ENCODE measurements at places on chromosomes 5 and 9.

- no peak for DNase-seq
These were observed 219.6 kb downstream of the CTNND2 start for GRCh38 chr5:11684607-11685006.

GRCh38 chr5:179171251-179171815, 111.2 kb downstream of the ZNF354C start:
- no peak for DNase-seq

GRCh38 chr5:91464886-91465646, 81.9 kb upstream of the ARRDC3 start:
- no peak for DNase-seq

DNA sequence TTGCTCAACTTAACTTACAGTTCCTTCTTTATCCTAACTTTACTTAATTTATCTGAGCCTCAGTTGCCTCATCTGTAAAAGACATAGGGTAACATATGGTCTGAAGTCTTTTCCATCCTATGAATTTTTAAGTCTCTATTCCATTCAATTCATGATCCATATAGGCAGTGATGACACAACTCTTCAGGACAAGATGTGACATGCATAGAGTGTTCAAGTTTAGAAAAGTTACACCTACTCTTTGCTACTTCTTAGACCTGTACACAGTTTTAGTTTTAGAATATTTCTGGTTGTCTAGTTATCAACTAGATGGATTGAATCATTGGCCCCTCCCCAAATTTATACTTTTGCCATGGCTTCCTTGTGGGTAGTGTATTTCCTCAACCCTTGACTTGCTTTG, 50.7 kb upstream of the ELL2 start:
- no peak for DNase-seq

DNA sequence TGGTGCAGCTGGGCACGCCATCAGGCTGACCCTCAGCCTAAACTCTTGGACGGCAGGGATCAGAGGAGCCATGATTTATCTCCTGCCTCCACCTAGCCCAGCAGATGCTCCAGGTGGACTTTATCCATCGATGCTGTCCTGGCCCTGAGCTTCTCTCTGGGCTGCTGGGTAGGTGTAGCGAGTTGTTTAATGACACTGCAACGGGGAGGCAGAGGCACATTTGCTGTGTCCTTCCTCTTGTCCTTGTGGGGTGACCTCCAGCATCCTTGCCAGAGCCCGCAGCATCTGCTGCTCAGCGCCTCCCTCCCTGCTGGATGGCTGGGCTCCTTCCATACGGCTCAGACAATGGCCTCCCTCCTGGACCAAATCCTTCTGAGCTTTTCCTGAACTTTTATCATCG, 103.1 kb upstream of the IRX4 start:
- no peak for DNase-seq

DNA sequence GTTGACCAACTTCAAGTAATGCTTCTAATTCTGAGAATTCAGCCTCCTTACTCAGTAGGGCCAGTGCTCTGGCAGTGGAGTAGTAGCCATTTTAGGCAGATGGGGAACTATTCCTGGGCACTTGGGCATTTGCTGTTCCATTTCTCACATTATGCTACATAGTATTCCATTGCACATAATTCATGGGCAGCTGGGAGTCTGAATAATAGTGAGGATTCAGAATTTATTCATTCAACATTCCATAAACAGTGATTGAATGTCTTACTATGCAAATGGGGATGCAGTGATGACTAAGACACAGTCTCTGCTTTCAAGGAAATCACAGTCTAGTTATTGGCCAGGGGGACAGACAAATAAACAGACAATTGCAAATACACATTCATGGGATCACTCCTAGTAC, 301.0 kb upstream of the KCNN2 start:
- no peak for DNase-seq

- DNase-seq = peak; percentile 42
These were observed 16.8 kb upstream of the ACTBL2 start for GRCh38 chr5:57499262-57500050.

GRCh38 chr9:28289746-28290145, 716.5 kb upstream of the C9orf72 start:
- DNase-seq = no peak

- DNase-seq = no peak
These were observed 355.4 kb downstream of the CAAP1 start for GRCh38 chr9:26537211-26537610.

GRCh38 chr5:71939452-71940230, 167.6 kb upstream of the MAP1B start:
- no peak for DNase-seq

DNA sequence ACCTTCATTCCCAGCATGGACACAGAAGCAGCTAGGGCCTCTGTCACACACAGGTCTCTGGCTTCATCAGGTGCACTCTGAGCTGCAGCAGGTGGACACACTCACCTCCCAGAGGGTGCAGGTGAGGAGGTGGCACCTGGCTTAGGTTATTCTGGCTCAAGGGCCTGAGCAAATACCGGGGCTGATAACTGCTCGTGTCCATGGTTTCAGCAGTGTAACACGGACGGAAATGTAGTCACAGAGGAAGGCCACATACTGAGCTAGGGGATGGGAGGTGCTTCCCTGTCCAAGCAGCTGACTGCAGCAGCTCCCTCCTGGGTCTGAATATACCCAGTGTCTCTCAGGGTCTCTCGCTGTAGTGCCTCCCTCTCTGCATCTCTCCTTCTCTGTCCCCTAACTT, 5.7 kb downstream of the PHF2 start:
- no peak for DNase-seq

GRCh38 chr5:72067682-72068470, 39.4 kb upstream of the MAP1B start:
- peak; percentile 39 for DNase-seq

- no peak for DNase-seq
These were observed 286.8 kb downstream of the ARHGAP26 start for GRCh38 chr5:143056792-143057579.

- DNase-seq = no peak
These were observed 50.1 kb downstream of the TNFSF8 start for GRCh38 chr9:114880291-114880745.

- DNase-seq = no peak
These were observed 55.9 kb downstream of the CDK5RAP2 start for GRCh38 chr9:120524038-120524437.

DNA sequence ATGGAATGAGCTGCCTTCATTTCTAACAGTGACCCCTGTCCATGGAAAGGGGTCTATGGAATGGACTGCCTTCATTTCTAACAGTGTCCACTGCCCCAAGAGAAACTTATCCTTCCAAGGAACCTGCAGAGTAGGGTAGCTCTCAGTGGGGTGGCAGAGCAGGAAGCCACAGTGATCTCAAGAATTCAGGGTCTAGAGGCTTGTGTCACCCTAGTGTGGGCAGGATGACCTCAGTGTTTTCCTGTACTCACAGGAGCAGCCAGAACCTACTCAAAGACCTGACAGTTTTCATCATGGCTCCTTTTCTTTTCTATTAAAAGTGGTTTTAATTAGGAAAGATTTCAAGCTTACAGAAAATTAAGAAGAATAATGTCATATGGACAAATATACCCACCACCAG, 27.5 kb downstream of the SEC61B start:
- no peak for DNase-seq

- DNase-seq = no peak
These were observed 31.4 kb upstream of the LPCAT1 start for GRCh38 chr5:1555011-1555807.

DNA sequence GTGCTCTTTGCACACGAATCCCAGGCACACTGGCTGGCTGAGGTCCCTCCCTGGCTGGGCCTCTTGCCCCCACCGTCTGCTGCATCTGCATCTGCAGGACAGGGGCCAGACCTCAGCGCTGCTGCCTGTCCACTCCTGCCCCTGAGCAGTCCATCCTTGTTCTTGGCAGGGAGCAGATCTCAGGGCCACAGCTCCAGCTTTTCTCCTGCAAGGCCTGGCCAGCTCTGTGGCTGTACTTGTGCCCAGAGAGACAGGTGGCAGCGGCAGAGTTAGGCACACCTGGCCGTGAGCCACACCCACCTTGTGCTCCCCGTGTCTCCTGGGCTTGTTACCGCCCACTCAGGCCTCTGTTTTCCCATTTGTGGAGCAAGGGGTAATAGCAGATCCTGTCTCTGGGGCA, 13.9 kb downstream of the NEK6 start:
- no peak for DNase-seq

- peak; percentile 72 for DNase-seq
These were observed 24.9 kb upstream of the SH3PXD2B start for GRCh38 chr5:172479034-172479783.

DNA sequence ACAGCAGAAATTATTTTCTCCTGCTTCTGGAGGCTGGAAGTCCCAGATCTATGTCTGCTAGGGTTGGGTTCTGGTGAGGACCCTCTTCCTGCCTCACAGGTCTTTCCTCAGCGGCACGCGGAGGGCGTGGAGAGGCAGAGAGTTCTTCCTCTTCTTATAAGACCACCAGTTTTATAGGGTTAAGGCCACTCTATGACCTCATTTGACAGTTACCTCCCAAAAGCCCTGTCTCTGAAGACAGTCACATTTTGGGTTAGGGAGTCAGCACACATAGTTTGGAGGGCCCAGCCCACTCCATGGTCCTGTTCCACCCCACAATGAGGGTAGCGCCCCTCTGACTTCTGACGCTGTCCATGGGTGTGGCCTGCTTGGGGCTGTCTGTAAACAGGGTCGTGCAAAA, 46.7 kb downstream of the TRIP13 start:
- DNase-seq = no peak

DNA sequence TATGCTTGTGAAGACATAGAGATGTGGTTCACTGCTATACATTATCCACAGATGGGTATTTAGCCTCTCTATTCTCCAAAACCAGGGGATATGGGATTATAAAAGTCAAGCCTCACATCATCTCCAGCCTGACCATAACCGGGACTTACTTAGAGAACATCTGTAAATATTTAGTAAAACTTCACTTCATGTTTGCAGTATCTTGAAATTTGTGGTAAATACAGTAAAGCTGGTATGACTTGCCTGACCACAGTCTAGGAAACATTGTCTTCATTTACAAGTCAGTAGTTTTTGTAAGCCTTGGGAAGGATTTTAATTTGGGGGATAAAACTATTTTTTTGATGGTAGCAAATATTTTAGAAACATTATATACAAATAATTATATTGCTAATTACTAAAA, 64.2 kb downstream of the MAST4 start:
- no peak for DNase-seq

- no peak for DNase-seq
These were observed 172.5 kb downstream of the FAM114A2 start for GRCh38 chr5:153866176-153866575.

- no peak for DNase-seq
These were observed 69.1 kb downstream of the ZNF366 start for GRCh38 chr5:72438141-72438540.

DNA sequence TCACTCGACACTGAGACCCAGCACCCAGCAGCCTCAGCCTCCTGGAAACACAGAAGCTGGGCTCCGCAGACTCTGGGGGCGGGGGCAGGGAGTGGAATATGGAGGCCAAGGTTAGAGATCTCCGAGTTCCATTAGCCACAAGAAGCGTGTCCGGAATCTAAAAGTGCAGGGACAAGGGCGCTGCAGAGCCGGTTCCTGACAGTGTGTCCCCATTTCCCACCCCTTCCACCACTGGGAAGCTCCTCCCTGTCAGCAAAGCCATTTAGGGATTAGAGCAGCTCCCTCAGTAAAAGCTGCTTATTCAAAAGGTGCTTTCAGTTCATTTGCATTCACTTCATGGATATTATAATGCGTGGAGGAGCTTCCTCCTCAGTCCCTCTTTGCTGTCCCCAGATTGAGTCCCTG, 74.1 kb upstream of the HSPA9 start:
- no peak for DNase-seq

GRCh38 chr9:129934780-129935179, 99.5 kb downstream of the USP20 start:
- DNase-seq = no peak

DNA sequence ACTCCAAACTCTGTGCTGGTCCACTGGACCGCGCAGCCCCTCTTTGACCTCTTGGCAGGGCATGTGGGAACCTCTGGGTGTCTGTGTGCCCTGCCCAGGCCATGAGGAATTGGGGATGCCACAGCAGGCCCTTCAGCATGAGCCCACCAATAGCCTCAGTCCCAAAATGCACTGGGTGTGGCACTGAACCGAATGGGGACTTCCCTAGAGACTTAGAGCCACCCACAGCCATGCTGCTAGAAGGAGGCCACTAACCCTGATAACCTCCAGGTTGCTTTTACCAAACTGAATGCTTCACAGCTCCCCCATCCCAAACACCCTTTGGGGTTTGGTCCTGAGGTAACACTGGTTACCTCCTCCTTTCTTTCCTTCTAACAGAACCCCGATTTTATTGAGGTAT, 302.7 kb downstream of the PIK3R1 start:
- no peak for DNase-seq

- no peak for DNase-seq
These were observed 255.5 kb downstream of the CDK5RAP2 start for GRCh38 chr9:120324461-120324860.

DNA sequence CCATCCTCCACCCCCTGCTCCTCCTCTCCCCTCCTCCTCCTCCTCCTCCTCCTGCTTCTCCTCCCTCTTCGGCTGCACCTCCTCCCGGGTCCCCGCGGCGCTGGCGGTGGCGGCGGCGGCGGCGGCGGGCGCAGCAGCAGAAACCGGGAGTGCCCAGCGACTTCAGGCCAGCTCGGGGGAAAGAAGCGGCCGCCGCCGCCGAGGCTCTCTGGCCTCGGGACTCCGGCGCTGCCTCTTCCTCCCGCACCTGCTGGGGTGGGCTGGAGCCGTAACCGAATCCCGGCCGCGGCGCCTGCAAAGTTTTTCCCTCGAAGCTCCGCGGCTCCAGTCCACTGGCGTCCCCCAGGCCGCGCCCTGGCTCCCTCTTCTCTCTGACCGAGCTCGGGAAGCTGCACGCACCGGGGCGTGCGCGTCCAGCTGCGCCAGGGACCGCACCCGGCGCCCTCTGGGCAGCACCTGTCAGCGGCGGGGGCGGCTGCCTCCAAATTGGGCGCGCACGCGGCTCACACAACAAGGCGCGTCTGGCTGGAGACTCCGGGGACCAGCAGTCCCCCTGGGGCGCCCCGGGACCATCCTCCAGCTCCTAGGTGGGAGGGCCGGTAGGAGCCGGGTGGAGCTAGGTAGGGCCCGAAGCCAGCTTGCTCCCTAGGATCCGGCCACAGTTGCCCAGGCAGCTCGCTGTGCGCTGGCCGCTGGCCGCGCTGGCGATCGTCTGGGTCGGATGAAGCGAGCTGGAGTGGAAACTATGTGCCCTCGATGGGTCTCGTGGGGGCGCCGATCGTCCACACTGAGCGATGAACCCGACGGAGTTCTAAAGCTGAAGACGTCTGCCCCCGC, at the start of gene MCTP1:
TSS of gene MCTP1 (minus strand) at position 523 of the 837 bp plus-strand sequence.
- no peak for DNase-seq

GRCh38 chr5:146565764-146566367, 49.9 kb upstream of the GPR151 start:
- peak; percentile 77 for DNase-seq

- no peak for DNase-seq
These were observed 57.8 kb downstream of the ELL2 start for GRCh38 chr5:95903838-95904237.

DNA sequence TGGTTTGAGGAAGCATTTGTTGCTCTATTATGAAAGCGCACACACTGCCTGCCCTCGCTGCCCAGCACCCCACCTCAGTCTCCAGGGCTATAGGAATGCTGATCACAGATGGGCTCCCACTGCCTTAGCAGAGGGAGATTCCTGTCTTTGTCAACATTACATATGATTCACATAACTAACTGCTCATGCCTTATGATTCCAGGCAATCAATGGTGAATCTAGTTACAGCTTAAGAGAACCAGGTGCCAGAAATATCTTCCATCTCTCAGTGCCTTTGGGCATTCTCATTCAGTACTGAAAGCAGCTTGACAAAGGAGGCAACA, 458.9 kb upstream of the C9orf72 start:
- DNase-seq = no peak
